ENCODE measurements at places on chromosomes 2 and 18.

DNA sequence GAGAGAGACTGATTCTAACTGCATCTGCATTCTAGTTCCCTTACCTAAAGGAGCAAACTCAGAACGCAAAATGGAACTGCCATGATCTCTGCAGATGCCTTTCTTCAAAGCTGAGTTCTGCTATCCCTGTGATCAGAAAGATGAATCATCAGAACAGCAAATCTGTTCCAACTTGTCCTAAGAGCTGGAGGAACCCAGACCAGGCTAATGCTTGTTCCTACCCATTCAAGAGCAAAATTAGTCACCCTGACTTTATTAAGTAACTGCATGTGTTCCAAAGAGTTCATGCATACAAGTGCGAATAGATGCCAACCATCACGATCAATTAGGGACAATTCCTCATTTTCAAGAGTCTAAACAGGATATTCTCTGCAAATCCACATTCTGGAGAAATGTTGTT lies 46.5 kb downstream of the MBP start:
- DNase-seq: no peak

GRCh38 chr18:73621091-73621490 lies 526.5 kb downstream of the FBXO15 start:
- DNase-seq: no peak

GRCh38 chr2:190221429-190221828 lies 98.2 kb downstream of the HIBCH start:
- no peak for DNase-seq

DNA sequence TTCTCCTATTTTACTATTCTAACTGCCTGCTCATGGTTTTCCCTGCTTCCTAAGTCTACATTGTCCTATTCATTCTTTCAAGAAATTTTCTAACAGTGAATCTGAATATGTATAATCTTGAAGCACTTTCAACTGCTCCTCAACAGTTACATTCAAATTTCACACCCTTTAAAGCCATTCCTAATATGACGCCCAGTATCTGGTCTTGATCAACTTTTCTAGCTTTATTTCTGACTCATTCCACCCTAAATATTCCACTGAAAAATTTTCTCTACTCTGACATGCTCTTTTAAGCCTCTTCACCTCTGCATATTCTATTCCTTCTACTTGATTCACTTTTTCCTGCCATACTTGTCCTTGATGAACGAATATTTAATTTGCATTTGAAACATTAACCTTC lies 1893.9 kb upstream of the PIK3C3 start:
- DNase-seq: no peak

- DNase-seq: no peak
Observed at GRCh38 chr18:63488160-63488559, 11.4 kb downstream of the SERPINB5 start.

DNA sequence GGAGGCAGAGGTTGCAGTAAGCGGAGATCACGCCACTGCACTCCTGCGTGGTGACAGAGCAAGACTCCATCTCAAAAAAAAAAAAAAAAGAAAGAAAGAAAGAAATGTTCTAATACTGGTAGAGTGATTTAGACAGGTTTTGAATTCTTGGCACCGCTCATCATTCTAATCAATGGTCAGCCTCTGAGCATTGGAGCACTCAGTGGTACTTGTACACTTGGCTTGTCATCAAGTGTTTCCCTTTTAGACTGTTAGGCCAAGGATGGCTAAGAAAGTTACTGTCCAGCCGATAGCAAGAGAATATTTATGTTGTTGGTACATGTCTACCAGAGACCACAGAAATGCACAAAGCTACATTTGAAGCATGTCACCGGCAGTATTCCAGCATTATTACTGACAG lies 444.1 kb upstream of the RAB12 start:
- no peak for DNase-seq

- no peak for DNase-seq
Observed at GRCh38 chr2:173666171-173666888, 298.8 kb downstream of the SP3 start.

GRCh38 chr2:2331881-2332280 lies 806 bp upstream of the MYT1L start:
- DNase-seq: no peak

GRCh38 chr2:64192664-64193105 lies 48.5 kb upstream of the PELI1 start:
- no peak for DNase-seq

GRCh38 chr2:65678779-65679391 lies 246.5 kb upstream of the SPRED2 start:
- DNase-seq: no peak

DNA sequence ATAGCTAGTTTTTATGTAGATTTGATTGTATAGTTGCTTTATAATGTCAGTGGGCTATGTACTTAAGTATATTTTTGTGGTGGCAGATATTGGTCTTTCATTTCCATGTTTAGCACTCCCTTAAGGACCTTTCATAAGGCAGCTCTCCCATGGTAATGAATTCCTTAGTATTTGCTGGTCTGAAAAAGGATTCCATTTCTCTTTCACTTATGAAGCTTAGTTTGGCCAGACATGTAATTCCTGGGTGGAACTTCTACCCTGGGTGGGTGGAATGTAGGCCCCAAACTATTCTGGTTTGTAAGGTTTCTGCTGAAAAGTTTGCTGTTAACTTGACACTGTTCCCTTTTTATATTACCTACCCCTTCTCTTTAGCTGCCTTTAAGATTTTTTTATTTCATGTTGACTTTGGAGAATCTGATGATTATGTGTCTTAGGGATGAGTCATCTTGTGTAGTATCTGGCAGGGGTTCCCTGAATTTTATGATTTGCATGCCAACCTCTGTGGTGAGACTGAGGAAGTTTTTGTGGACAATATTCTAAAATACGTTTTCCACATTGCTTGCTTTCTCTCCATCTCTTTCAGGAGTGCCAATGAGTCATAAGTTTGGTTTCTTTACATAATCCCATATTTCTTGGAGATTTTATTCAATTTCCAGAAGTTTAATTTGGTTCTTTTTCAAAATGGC lies 65.4 kb upstream of the VRK2 start:
- DNase-seq: no peak

DNA sequence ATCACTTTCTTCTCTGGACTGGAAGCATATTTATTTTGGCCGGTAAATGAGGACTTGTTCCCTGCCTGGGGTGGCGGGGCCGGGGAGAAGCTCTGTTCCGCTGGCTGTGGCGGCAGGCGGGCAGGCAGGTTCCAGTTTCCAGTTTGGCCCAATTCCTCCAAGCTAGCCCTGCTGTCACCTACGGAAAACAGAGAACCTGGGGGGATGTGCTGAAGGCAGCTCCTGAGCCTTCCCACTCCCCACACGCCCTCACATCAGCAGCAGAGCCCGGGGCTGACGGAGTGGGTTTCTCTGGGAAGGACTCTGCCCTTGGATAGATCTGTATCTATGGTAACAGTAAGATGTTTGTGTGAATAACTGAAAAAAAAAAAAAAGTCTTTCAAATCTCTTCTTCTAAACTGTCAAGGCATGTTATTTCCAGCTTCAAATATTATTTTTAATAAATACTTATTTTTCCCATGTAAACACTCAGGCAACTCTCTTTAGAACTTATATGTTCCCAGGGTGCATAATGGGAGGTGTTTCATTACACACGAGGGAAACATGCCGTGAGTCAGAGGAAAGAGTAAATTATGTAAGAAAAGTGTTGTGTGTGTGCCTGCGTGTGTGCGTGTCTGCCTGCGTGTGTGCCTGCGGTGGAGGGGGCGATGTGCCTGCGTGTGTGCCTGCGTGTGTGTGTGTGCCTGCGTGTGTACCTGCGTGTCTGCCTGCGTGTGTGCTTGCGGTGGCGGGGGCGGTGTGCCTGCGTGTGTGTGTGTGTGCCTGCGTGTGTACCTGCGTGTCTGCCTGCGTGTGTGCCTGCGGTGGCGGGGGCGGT lies 116.1 kb upstream of the ZNF516 start:
- DNase-seq: no peak

GRCh38 chr2:10392951-10393639 lies 55.0 kb downstream of the ODC1 start:
- DNase-seq: peak; percentile 3

DNA sequence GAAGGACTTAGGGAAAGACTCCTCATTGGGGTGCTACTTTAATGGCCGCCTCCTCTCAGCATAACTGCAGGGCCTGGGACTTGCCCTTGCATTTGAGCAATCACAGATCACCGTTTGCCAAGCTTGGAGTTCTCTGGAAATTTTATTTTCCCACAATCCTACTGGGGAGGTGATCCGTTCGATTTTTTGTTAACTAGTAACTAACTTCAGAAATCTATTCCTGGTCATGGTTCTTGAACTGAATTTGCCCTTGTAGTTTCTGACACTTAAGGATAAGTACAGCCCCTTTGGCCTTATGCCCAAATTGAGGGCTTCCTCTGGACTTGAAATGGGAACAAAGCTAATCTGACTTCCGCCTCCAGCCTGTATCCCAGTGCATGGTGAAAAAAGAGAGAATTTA lies 60.5 kb upstream of the ST3GAL5 start:
- DNase-seq: no peak

DNA sequence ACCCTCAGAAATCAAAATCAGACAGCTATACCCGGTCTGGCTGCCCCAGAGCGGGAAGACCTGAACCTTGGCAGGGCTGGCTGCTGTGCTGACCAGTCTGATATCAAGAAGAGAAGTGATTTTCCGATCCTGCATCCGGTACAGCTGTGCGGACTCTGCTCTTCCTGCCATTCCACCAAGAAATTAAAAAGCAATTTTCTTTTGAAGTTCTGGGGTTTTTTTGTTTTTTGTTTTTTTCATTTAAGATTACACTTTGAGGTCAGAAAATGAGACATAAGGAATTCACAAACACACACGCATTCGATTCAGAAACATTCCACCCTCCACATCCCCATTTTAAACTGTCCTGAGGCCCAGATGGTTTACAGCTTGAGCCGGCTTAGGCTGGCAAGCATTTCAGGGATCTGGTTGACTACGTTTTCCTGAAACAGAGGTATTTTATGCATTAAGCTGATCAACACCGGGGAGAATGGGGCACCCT lies 156.5 kb downstream of the COL6A3 start:
- DNase-seq: no peak

DNA sequence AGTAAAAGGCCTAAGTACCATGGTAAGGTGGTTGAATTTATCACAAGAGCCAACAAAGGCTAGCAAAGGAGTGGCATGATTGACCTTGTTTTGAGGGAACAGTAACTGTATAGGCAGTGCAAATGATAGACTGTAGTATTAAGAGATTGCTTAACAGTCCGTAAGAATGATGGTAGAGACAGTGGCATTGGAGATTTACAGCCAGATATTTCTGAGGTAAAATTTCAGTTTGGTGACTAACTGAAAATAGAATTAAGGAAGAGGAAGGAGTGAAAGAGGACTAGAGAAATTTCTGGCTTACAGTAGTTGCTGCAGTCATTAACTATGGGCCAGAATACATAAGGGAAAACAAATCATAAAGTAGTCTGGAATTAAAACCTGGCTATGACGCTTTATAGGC lies 4.4 kb upstream of the BAZ2B start:
- DNase-seq: no peak

GRCh38 chr2:127932199-127932876 lies 46.6 kb upstream of the AMMECR1L start:
- DNase-seq: peak; percentile 47

GRCh38 chr2:168604252-168604651 lies 148.2 kb downstream of the CERS6 start:
- no peak for DNase-seq

GRCh38 chr2:166464187-166464586 lies 29.9 kb downstream of the SCN7A start:
- no peak for DNase-seq

DNA sequence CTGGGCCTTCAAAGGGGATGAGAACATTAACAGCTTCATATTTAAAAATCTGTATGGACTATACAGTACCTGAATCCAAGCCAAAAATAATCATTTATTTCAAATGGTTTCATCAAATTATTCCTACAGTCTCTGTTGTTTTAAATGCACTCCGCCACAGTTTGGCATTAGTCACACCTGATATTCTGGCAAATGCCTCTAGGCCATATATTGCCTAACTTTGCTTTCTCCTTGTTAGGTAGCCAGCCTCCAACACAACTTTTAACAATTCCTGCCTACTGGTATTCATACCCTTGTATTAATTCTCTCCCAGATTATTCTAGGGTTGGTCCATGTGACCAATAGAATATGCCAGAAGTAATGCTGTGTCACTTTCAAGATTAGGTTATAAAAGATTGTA lies 146.6 kb upstream of the FANCL start:
- no peak for DNase-seq

DNA sequence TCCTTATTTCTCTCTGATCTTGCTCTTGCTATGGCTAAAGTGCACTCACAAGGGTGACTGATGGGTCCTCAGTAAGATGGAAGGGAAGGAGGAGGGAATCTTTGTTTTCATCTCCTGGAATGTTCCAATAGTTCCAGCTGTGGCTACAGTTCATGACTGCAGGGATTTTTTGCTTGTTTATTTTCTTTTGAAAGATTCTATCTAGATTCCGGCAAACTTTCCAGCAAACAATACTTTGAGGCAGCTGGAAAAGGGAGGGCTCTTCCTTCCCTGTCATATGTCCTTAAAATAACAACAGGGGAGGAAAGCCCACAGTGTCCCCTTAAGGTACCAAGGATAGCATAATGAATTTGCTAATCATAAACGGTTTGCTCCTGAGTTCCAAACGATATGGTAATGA lies 111.3 kb upstream of the SLC14A2 start:
- DNase-seq: no peak

DNA sequence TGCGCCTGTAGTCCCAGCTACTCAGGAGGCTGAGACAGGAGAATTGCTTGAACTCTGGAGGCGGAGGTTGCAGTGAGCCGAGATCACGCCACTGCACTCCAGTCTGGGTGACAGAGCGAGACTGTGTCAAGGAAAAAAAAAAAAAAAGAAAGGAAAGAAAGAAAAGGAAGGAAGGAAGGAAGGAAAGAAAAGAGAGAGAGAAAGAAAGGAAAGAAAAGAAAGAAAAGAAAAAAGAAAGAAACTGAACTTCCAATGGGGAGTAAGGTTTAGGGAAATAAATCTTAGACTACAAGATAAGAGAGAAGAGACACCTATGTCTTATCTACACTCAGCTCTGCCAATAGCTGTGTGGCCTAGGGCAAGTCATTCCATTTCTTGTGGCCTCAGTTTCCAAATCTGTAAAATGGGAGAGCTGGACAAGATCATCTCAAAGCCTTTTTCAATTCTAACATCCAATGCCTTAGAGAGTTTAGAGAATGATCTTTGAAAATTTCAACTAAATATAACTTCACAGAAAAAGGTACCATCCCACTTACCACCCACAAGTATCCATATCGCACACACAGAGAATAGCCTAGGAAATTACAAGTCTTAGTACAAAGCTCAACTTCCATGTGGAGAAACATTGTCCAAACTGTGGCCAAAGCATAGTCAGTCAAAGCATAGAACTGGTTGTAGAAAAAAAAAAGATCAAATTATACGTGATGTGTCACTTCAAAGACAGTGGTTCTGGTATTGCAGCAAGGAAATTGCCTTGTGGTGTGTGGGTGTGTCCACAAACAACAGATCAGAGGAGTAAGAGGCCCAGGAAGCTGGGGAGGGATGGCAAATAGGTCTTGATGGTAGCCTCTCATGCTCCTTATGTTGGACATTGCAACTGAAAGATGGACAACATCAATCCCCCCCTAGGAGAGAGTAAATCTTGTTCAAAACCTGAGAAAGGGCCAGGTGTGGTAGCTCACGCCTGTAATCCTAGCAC lies 42.4 kb downstream of the SLC14A2 start:
- DNase-seq: no peak

- no peak for DNase-seq
Observed at GRCh38 chr2:60811491-60812375, 55.7 kb downstream of the PAPOLG start.

GRCh38 chr2:216206041-216206703 lies 97.0 kb downstream of the XRCC5 start:
- no peak for DNase-seq

- peak; percentile 10 for DNase-seq
Observed at GRCh38 chr18:45275367-45276113, 339.7 kb upstream of the SLC14A2 start.

All from RCC 7860 (cell line).